Pons (tissue), 1 donor: ENCODE measurements at places on chromosomes 4 and X.

DNA sequence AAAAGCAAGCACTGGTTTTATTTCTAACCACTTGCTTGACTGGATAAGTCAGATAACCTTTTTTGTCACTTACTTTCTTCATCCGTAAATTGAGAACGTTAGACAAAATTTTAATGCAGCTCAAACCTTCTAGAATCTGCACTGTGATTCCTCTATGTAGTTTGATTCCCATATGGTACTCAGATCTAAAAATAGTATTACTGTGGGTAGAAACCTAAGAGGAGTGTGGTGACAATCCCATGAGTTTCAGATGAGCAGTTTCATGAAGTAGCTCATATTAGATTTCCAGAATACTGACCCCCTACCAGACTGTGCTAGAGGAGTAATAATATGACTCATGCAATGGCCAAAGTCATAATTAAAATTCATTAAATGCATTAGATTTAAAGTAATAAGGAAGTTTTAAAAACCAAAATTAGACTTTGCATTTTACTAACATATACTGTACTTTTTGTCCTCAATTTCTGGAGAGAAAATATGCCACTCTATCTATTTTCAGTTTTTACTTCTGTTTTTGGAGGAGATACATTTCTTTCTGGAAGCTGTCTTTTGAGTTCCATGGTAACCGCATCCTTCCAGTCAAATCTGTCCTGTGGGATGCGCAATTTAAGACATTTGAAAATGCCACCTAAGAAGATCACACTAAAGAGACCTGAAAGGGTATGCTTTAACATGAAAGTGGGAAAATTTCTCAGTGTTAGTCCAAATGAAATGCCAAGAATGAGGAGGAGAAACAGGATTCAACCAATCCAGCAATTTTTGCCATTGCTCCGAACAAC is 64.1 kb upstream of the GPM6A start:
- no peak for DNase-seq

- no peak for DNase-seq
Measured at GRCh38 chrX:97399400-97399799, 515.7 kb downstream of the RPA4 start.

DNA sequence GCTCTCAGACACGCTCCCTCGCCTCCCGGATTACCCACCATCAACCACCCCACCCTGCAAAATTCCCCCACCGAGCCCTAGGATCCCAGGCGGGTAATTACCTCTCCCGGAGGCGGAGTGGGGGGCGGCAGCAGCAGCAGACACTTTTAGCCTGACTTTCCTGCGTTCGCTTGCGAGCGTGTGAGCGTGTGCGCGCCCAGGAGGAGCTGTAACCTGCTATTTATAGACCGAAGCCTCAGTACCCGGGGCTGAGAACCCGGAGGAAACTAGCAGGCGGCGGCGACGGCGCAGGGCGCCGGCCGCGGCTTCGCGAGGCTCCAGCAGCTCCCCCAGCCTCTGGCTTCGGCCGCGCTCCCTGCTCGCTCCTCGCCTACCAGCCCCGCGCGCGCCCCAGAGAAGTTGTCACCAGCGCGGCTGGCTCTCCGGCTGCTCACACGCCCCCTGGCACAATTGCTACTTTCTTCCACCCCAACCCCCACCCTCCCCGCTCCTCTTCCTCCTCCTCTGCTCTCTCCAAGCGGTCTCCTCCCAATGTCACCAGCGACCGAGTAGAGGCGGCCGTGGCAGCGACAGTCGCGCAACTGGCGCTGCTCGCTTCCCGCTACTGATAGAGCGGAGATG is at the start of gene INPP4B:
TSS of gene INPP4B (minus strand) at position 194 of the 621 bp plus-strand sequence.
- DNase-seq, result no peak

DNA sequence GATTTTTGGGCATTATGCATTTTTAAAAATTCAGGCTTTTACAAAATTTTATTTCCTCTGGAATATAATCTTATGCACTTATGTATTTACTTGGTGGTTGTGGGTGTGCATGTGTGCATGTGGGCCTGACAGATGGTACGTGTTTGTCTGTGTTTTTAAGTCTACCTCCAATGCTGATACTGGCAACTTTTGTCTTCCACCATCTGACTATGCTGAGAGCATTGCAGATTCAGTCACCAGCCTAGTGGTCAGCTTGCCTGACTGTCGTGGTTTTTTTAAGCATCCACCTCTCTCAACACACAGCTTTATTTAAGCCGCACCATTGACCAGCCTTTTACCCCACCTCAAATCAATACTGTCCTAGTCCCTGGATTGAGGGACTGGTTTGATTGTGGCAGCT is 37.1 kb downstream of the FSTL5 start:
- DNase-seq, result no peak

DNA sequence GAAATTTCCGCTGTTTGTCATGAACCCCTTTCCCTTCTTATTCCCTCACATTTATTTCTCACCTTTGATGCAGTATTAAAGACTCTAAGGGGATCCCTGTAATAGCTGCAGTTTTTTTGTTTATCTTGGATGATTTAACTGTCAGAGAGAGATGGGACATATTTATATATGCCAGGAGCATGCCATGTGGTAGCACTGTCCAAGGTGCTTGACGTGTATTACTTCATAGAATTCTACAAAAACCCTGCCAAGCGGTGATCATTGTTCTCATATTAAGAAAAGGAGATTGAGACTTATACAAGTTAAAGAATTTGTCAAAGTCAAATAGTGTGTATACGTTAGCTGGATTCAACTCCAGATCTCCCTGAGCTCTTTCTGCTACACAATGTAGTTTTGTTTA is 78.2 kb downstream of the SPRY1 start:
- no peak for DNase-seq

GRCh38 chrX:104284507-104284906 is 29.8 kb upstream of the ESX1 start:
- DNase-seq, result no peak
